ENCODE measurements at places on chromosomes 13 and 19.

GRCh38 chr13:53445686-53446085 lies 417.1 kb downstream of the OLFM4 start:
- no peak for DNase-seq

- DNase-seq: no peak
Observed at GRCh38 chr19:51123802-51124201, 904 bp upstream of the SIGLEC9 start.

GRCh38 chr19:48481846-48482639 lies 12.9 kb downstream of the CYTH2 start:
- peak; percentile 20 for DNase-seq

- no peak for DNase-seq
Observed at GRCh38 chr19:41422955-41423354, 4.2 kb downstream of the B3GNT8 start.

- peak; percentile 81 for DNase-seq
Observed at GRCh38 chr19:38634757-38635482, 12.5 kb upstream of the ACTN4 start.

DNA sequence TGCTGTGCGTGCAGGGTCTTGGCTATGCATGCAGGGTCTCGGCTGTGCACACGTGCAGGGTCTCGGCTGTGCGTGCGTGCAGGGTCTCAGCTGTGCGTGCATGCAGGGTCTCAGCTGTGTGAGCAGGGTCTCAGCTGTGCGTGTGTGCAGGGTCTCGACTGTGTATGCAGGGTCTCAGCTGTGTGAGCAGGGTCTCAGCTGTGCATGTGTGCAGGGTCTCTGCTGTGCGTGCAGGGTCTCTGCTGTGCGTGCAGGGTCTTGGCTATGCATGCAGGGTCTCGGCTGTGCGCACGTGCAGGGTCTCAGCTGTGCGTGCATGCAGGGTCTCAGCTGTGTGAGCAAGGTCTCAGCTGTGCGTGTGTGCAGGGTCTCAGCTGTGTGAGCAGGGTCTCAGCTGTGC lies 42.5 kb downstream of the RAB20 start:
- no peak for DNase-seq

DNA sequence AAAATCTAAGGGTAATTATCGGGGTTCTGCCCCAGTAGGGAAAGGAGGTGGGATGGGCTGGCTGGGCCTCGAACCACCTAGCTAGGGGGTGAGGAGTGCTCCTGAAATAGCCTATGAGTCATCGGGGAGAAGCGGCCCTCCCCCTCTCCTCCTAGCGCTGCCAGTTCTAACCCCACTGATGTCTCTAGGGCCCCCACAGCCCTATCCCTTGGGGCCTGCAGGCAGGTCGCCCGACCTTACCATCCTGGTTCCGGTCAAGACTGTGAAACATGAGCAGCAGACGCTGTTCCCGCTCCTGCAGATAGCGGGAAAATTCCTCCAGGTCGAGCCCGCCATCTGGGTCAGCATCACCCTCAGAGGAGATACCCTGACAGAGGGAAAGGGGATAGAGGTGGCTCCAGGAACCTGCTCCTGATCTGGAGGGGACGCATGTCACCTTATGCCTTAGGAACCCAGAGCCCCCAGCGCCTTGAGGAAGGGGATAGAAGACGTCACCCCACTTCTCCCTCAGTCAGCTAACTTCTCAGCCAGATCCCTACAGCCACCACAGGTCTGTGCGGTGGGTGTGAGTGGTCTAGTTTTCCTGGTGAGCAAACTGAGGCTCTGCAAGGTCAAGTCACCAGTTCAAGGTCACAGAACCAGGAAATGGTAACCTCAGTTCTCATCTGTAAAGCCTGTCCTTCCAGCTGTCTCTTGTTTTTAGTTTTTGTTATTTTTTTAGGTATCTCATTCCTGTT lies 1.5 kb downstream of the SLC25A23 start:
- DNase-seq: no peak

DNA sequence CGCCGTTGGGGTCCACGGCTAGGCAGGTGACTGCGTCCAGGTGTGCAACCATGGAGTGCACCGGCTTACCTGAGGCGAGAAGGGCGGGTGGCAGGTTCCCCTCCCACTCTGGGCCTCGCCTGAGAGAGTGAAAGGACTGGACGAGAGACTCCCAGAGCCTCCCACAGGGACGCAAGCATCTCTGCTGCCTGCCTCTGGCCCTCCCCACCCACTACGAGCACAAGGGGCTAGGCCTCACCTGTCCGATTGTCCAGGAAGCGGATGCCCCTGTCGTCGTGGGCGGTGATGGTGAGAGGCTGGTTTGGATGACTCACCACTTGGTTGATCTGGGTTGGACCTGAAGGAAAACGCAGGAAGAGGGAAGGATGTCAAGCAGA lies 5.1 kb upstream of the PRKD2 start:
- DNase-seq: no peak

DNA sequence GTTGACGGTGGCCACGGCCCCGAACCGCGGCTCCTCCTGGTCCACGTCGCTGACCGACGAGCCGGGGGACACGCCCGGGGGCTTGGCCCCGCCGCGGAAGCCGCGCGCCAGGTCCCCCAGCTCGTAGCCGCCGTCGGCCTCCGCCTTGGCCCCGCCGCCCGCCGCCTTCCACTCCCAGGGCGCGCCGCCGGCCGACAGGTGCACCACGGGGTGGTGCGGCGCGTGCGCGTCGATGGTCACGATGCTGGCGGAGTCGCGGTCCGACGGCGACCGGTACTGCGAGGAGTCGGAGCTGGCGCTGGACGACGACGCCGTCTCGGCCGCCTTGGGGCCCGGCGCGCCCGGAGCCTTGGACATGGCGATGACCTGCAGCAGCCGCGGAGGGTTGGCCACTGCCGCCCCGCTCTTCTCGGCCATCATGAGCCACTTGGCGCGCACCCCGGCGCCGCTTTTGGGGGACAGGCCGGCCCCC lies 9.0 kb downstream of the PLPPR3 start:
- no peak for DNase-seq

DNA sequence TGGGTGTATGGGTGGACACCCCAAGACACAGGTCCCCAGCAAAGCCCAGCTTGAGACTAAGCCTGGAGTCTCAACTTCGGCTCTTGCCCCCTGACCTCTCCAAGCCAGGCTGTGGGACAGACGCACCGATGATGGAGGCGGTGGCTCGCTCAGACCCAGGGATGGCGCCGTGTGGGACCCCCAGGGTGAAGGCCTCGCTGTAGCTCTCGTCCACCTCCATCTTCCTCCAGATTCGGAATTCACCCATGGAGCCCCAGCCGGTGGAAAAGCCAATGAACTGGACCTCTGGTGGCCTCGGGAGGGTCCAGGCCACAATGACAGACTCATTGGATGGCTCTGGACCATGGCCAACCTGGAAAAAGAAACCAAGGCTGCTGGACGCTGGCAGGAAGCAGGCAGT lies 39.1 kb downstream of the F2RL3 start:
- DNase-seq: no peak

- no peak for DNase-seq
Observed at GRCh38 chr13:20960663-20961309, 58.2 kb upstream of the XPO4 start.

DNA sequence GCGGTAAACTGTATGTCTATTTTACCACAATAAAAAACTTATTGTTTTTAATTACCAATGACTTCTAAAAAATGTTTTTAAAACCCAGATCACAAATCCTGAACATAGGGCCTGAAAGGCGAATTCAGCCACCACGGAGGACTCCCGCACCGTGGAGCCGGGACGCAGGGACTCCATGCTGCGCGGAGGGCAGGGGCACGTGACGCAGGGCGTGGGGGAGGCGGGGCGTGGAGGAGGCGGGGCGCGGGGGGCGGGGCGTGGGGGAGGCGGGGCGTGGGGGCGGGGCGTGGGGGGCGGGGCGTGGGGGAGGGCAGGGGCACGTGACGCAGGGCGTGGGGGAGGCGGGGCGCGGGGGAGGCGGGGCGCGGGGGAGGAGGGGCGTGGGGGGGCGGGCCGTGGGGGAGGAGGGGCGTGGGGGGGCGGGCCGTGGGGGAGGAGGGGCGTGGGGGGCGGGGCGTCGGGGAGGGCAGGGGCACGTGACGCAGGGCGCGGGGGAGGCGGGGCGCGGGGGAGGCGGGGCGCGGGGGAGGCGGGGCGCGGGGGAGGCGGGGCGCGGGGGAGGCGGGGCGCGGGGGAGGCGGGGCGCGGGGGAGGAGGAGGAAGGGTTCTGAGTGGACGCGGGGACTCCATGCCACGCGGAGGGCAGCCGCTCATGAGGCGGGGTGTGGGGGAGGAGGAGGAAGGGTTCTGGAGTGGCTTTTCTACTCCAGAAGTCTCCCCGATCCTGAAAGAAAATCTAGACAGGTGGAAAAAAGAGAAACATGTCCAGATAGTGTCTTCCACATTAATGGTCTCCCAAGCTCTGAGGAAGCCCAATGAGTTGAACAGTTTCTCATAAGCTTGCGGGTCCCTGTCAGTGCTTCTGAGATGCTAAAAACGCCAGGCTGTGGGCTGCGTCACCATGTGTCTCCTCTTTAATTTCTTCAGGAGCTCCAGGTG lies 4.4 kb upstream of the PROZ start:
- peak; percentile 85 for DNase-seq

DNA sequence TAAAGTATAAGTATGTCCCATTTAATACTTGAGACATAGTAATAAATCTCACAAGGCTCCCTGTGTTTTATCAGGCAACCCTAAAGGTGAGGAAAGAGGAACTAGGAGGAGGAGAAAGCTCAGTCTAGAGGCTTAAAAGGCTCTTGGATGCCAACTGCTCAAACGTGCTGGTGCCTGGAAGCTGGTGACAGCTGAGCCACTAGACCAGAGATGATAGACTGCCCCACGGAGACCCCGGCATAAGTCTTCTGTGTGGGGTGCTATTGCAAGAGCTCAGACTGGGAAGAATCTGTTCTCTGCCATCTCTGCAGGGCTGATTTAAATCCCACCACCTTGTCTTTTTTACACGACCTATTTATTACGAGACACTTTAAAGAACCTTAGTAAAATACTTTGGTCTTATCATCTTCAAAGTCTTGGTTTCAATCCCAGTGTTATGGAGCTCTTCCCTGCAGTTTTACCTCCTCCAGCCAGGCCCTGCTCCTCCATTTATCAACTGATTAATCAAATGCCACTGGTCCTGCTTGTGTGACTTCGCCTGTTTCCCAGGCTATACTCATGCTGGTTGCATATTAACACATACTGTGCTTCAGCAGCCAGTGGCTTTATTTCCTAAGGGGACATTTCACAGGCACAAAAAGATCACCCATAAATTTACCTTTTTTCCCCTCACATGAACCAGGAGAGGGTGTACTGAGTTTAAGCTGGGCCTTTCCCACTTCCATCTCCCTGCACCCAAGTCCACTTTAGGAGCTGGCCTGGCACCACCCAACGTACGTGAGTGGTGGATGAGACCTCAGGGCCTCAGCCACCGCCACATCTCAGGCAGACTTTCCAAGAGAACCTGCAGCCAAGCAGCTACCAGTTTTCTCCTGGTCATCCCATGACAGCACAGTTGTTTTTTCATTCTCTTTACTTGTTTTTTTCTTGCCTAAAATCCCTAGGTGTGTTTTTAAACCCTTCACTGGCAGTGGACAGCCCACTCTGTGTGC lies 7.8 kb upstream of the ATP12A start:
- no peak for DNase-seq

DNA sequence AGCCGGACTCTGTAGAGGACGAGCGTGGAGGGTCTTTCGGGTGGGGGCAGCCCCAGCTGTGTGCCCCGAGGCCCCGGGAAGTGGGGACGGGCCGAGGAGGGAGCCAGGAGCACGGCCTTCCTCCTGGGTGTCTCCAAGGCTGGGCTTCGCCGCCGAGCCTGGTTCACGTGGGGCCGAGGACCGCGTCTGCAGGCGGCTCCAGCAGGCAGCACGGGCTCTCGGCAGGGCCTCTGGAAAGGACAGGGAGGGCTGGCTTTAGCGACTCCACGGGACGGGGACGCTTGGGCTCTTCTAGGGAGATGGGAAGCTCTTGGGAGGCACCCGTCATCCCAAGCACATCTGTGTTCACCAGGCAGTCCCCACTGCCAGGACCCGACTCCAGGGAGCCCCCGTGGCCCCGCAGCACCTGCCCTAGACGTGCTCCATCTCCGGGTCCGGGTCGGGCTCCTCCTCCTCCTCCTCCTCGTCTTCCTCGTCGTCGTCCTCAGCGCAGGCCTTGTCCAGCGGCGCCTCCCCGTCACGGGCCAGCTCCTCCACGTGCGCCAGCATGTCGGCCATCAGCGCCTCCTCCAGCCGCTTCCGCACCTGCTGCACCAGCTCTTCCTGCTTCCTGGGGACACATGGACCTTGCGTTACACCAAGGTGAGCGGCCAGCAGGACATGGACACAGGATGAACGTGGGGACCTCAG lies 9.9 kb upstream of the MEX3D start:
- no peak for DNase-seq

GRCh38 chr19:45297674-45298073 lies 25.0 kb downstream of the CKM start:
- no peak for DNase-seq

GRCh38 chr13:43357564-43357963 lies 334.2 kb downstream of the DNAJC15 start:
- no peak for DNase-seq

- no peak for DNase-seq
Observed at GRCh38 chr13:72384186-72384823, 343.1 kb downstream of the MZT1 start.

GRCh38 chr13:43269037-43269481 lies 245.7 kb downstream of the DNAJC15 start:
- peak; percentile 60 for DNase-seq

GRCh38 chr19:47699360-47699917 lies 13.8 kb upstream of the EHD2 start:
- DNase-seq: peak; percentile 76

- peak; percentile 78 for DNase-seq
Observed at GRCh38 chr19:343941-344624, 513 bp downstream of the MIER2 start.

DNA sequence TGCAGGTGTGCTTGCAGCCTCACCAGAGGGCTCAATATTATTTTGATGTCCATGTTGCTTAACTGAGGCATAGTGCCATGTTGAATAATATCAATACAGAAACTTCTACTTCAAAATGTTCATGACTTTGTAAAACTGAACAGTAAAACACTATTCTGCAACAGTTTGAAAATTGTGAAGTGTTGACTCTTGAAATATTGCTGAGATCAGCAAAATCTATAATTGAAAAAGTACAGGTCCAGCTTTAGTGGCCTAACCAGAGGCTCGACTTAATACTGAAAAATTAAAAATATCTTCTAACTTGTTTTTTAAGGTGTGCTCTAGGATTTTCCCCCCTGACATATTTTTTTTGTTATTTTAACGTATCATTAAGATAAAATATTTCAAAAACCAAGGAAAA lies 1460.7 kb downstream of the EFNB2 start:
- DNase-seq: no peak

GRCh38 chr13:48873587-48873986 lies 102.1 kb upstream of the FNDC3A start:
- DNase-seq: no peak

- DNase-seq: no peak
Observed at GRCh38 chr13:99062593-99062992, 84.7 kb upstream of the DOCK9 start.

GRCh38 chr13:46675016-46675415 lies 121.9 kb downstream of the ESD start:
- DNase-seq: no peak

GRCh38 chr13:25415241-25415640 lies 43.5 kb downstream of the ATP8A2 start:
- DNase-seq: no peak
